Naive B cell (primary cell): ENCODE measurements at places on chromosomes 12 and 14. TPM values are rescaled to one million over a fixed set of nuclear protein-coding genes. Genes with fewer than 3 reads are reported as not detected.

DNA sequence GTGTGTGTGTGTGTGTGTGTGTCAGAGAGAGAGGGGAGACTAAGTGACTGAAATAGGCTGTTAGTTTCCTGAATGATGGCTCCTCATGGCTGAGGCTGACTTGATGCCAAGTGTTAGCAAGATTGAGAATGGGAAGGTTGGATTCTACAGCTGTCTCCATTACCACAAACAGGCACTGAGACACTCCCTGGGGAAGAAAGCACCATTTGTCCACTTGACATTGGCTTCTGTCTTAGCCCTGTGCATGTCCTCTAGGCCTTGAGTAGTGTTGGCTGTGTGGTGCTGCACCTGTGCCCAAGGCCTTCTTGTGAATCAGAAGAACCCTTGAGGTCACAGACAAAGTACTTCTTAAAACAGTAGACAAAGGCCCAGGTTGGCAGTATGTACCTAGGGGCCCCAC is 15.6 kb downstream of the ERG28 start:
- H3K4me1 ChIP-seq = no peaks in the 10 kb centered on the region
- no peak overlapping the region for H3K4me3 ChIP-seq
- no peak for DNase-seq
- H3K27me3 ChIP-seq = no peaks in the 10 kb centered on the region
- H3K36me3 ChIP-seq = peaks cover 36% of the 10 kb centered on the region

FAIM2 gene
- not detected for polyA plus RNA-seq

DNA sequence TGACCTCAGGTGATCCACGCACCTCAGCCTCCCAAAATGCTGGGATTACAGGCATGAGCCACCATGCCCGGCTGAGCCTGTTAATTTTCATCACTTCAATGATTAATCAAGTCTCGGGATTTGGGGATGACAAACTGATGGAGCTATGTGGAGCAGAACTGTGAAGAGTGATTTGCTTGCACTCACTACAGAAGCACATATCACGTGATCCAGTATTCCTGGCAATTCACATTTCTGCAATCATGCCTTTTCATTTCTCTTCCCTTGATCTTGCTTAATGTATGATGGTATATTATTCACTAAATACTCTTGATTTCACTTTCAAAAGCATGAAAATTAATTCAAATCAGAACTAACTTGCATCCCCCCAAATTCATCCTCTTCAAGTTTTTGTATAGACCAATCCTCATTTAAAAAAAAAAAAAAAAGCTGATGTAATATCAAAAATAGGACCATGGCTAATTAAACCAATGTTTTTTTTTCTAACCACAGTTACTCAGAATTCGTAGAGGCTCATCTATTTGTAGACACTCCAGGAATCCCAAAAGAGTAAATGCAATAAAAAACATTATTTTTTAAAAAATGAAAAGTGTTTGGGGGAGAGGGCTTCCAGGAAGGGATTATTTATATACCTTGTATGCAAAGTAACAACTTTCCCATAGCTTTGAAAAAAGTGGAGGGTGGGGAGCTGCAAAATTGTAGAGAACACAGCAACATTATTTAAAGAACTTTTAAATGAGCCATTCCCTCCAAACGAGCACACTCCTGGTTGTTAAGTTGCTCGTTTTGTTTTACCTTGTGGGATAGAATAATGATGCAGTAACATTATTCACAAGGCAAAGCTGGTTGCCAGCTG is 7.0 kb upstream of the ATXN2 start:
- H3K27ac ChIP-seq = no peak overlapping the region
- no peaks in the 10 kb centered on the region for H3K4me1 ChIP-seq
- no peak overlapping the region for H3K4me3 ChIP-seq
- no peaks in the 10 kb centered on the region for H3K27me3 ChIP-seq
- H3K36me3 ChIP-seq = no peaks in the 10 kb centered on the region
- no peak for DNase-seq

LRP6 gene
- not detected for polyA plus RNA-seq

DNA sequence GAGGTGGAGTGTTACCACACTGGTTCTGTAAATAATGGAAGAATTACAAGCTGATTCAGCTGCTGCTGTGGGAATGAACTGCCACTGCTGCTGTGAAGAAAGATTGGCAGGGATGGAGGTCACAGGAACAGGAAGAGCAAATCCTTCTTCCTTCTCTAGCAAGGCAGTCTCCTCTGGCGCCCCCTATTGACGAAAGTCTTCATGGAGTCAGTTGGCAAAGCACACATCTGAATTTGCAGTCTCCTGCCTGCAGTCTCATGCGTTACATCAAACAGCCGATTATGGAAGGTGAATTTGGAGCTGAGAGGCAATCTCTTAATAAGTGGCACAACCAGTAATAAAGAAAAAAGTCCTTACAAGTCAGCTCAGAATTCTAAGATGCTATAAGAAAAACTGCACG is 106.0 kb upstream of the TMTC1 start:
- H3K27ac ChIP-seq = no peak overlapping the region
- no peaks in the 10 kb centered on the region for H3K4me1 ChIP-seq
- no peak for DNase-seq
- no peaks in the 10 kb centered on the region for H3K36me3 ChIP-seq

DNA sequence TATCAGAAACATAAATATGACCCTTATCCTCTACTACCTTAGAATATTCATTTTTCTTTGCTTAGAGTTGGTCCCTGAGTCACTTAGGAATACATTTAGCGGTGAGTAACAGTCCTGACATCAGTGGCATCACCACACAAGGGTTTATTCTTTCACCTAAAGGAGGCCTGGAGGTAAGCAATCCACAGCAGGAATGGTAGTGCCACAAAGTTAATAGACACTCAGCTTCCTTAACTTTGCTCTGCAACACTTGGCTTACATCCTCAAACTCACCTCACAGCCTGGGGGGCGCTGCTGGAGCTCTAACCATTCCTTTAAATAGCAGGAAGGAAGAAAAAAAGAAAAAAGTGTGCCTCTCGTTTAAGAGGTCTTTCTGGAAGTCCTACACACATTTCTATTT is 29.1 kb downstream of the BBOF1 start:
- no peak overlapping the region for H3K27ac ChIP-seq
- no peaks in the 10 kb centered on the region for H3K36me3 ChIP-seq
- peaks cover 11% of the 10 kb centered on the region for H3K4me1 ChIP-seq
- no peaks in the 10 kb centered on the region for H3K27me3 ChIP-seq
- no peak overlapping the region for H3K4me3 ChIP-seq
- no peak for DNase-seq

DNA sequence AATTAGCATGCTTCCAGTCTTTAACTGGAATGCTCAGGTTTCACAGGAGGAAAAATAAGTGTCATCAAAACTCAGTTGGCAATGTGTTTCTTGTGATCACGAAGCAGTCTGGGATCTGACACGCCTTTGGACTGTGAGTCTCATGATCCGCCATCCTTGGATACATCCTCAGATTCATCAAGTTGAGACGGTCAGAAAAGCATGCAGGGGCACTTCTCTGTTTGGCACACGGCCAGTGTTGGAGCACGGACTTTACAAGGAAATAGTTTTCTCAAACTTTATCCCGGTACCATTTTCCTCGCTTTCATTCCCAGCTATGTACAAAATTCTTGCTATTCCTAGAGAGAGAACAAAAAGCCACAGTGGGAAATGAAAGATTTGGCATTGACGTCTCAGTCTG is 88.4 kb upstream of the PARP11 start:
- peaks cover 12% of the 10 kb centered on the region for H3K4me1 ChIP-seq
- no peak for DNase-seq
- H3K27me3 ChIP-seq = peaks cover 20% of the 10 kb centered on the region
- H3K4me3 ChIP-seq = no peak overlapping the region

MYO1H gene
- polyA plus RNA-seq = not detected

DNA sequence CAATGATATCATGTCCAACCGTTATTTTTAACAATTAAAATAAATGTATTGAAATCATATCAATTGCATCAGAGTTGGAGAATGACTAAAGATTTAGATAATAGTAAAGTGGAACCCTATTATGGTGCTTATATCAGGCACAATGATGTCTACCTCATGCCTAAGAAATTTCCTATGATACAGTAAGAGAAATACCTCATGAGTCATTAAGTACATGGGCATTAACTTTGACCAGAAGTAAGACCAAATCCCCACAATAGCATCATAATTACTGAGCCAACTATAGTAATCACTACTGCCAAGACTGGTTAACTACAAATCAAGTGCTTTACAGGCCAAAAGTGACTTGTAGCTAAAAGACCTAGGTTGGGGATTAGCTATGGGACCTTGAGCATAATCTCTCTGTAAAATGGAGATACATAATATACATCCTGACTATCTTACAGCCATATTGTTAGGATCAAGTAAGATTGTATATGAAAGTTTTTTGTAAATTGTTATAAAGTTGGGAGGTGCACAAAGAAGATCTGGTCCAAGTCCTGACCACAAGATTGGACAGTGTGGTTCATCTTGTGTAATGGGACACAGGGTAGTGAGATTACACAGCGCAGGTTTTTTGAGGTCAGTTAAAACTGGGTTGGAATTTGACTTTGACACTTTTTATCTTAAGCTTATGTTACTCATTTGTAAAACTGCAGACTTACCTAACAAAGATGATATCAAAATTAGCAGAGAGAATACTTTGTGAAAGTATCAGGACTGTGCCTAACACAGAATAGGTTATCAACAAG is 60.5 kb downstream of the ERGIC2 start:
- DNase-seq = no peak
- H3K4me1 ChIP-seq = peaks cover 8% of the 10 kb centered on the region
- peaks cover 7% of the 10 kb centered on the region for H3K36me3 ChIP-seq

DNA sequence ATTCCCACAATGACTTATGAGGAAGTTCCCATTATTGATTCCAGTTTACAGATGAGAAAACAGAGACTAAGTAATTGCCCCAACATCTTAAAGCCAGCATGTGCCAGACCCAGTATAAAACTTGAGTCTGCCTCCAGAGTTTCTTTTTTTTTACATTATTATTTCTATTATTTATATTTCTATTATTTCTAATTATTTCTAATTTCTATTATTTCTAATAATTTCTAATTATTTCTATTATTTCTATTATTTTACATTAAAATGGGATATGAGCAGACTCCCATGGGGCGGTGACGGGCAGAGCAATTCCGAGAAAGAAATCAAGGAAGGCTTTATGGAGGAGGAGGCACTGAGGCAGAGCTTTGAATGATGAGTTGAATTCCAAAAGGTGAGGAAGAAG is 54.4 kb upstream of the BDKRB2 start:
- H3K4me1 ChIP-seq = no peaks in the 10 kb centered on the region
- DNase-seq = no peak
- peaks cover 40% of the 10 kb centered on the region for H3K27me3 ChIP-seq
- H3K36me3 ChIP-seq = no peaks in the 10 kb centered on the region
- no peak overlapping the region for H3K4me3 ChIP-seq
- no peak overlapping the region for H3K27ac ChIP-seq

DNA sequence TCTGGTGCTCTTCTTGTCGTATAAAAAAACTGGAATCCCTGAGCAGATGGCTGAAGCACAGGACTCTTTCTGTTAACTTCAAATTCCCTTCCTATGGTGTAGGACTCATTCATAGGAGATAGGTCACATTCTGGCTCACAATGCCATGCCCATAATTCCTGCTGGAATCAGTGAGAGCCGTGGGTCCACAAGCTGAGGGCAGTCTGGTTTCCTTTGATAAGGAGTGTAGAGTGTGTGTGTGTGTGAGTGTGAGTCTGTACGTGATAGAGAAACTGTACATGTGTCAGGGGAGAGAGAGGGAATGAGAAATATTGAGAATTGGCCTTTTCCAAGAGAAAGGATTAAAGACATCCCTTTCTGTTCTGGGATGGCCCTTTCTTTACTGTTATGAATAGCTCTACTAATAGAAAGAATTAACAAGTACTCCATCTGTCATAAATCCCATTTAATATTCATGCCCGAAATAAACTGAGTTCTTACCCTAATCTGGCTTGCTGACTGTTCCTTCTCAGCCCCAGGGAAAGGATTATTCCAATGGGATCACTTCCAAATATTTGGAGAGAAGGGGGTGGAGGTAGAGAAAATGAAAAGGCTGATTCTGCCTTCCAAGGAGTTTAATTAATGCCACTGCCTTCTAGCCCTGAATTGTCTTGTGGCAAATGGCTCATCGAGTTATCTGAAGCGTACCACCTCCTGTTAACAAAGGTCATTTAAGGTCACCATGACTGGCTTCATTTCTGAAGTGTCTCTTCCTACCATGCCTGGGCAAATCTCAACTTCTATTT is 79.0 kb downstream of the TMX1 start:
- no peaks in the 10 kb centered on the region for H3K27me3 ChIP-seq
- H3K4me1 ChIP-seq = no peaks in the 10 kb centered on the region
- no peak for DNase-seq
- H3K4me3 ChIP-seq = no peak overlapping the region

DNA sequence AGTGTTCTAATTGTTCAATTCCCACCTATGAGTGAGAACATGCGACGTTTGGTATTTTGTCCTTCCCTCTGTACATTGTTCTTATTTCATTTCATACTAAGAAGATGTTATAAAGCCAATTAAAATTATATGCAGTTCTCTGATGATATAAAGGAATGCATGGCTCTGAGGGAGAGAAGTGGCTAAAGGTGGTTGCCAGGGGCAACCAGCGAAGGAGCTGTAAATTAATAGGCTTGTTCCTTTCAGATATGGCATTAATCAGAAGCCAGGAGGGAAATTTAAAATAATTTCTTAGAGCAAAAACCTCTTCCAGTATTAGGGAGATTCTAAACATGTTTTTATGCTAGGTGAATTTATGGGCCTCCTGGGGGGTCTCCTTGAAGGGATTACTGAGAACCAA is 227.8 kb downstream of the TMEM117 start:
- no peaks in the 10 kb centered on the region for H3K27me3 ChIP-seq
- DNase-seq = no peak
- H3K36me3 ChIP-seq = no peaks in the 10 kb centered on the region
- H3K4me1 ChIP-seq = no peaks in the 10 kb centered on the region
- H3K4me3 ChIP-seq = no peak overlapping the region
- no peak overlapping the region for H3K27ac ChIP-seq

DNA sequence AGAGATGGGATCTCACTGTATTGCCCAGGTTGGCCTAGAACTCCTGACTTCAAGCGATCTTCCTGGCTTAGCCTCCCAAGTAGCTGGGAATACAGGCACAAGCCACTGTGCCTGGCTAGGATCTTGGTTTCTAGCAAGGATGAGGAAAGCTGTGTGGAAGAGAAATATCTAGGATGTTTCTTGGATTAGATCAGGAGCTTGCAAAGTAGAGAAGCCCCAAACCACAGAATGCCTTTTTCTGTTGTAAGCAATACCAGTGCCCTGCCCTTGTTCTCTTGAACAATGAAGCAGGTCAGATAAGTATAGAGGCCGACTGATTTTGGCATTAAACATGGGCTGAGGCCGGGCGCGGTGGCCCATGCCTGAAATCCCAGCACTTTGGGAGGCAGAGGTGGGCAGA is 44.3 kb upstream of the STRN3 start:
- H3K36me3 ChIP-seq = peaks cover 16% of the 10 kb centered on the region
- H3K4me3 ChIP-seq = no peak overlapping the region
- H3K27me3 ChIP-seq = no peaks in the 10 kb centered on the region
- H3K27ac ChIP-seq = no peak overlapping the region
- no peaks in the 10 kb centered on the region for H3K4me1 ChIP-seq

PKP2 gene
- polyA plus RNA-seq = not detected

DNA sequence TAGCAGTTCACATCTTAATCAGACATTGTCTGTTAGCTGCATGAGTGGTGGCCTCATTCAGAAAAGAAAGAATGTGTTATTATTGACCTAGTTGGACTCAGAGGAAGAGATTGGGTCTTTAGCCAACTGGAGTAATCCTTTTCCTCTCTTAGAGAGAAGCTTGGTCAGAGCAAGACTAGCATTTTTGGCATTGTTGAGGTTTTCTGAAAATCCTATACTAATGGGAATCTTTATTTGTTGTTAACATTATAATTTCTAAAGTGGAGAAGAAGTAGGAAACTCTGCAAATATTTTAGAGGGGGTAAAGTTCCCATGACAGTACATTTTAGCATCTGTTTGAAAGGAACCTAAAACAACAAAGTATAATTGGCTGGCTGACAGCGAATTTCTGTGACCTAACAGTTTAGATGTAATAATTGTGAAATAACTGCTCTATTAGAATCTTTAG is 9.7 kb downstream of the TOX4 start:
- peaks cover 6% of the 10 kb centered on the region for H3K4me1 ChIP-seq
- DNase-seq = no peak
- peaks cover 15% of the 10 kb centered on the region for H3K36me3 ChIP-seq
- H3K27ac ChIP-seq = no peak overlapping the region
- H3K27me3 ChIP-seq = no peaks in the 10 kb centered on the region
